ENCODE measurements at places on chromosomes 13 and 19. TPM values are rescaled to one million over a fixed set of nuclear protein-coding genes. Genes with fewer than 3 reads are reported as not detected.

SYCN gene
- total RNA-seq, result not detected

ZNF724 gene
- total RNA-seq, result 4.9 TPM

GRCh38 chr19:33453265-33453664 lies 68.3 kb downstream of the PEPD start:
- H3K4me1 ChIP-seq, result no peaks in the 10 kb centered on the region
- H3K27ac ChIP-seq, result no peak overlapping the region
- H3K4me3 ChIP-seq, result no peak overlapping the region
- no peaks in the 10 kb centered on the region for H3K36me3 ChIP-seq

DNA sequence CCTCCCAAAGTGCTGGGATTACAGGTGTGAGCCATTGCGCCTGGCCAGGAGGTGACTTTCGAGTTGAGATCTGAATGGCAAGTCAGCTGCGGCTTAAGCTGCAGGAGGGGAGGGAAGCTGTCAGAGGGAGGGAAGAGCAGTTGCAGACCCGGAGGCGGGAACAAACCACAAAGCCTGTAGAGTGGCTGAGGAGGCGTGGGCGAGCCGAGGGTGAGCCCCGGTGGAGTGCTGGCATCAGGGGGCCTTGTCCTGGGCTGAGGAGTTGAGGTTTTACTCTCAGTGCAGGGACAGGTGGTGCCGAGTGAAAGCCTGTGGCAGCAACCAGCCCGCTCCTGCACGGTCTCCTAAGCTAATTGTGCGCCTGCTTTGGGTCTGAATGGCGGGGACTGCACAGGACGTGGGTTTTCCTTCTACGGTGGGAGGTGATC lies 24.2 kb downstream of the PPP1R37 start:
- H3K27me3 ChIP-seq, result no peaks in the 10 kb centered on the region
- DNase-seq, result no peak
- H3K4me1 ChIP-seq, result peaks cover 73% of the 10 kb centered on the region
- no peaks in the 10 kb centered on the region for H3K36me3 ChIP-seq

- no peak overlapping the region for H3K27ac ChIP-seq
- no peak overlapping the region for H3K4me3 ChIP-seq
- DNase-seq, result no peak
- H3K4me1 ChIP-seq, result peaks cover 4% of the 10 kb centered on the region
- no peaks in the 10 kb centered on the region for H3K36me3 ChIP-seq
Measured at GRCh38 chr13:26026211-26026610, 25.6 kb downstream of the SHISA2 start.

GRCh38 chr13:23235994-23236393 lies 55.2 kb downstream of the SGCG start:
- DNase-seq, result no peak
- no peak overlapping the region for H3K27ac ChIP-seq
- no peaks in the 10 kb centered on the region for H3K27me3 ChIP-seq

- H3K27me3 ChIP-seq, result no peaks in the 10 kb centered on the region
- H3K36me3 ChIP-seq, result no peaks in the 10 kb centered on the region
- no peak overlapping the region for H3K4me3 ChIP-seq
- H3K27ac ChIP-seq, result no peak overlapping the region
- DNase-seq, result no peak
Measured at GRCh38 chr13:54852831-54853230, 1824.2 kb downstream of the OLFM4 start.

DNA sequence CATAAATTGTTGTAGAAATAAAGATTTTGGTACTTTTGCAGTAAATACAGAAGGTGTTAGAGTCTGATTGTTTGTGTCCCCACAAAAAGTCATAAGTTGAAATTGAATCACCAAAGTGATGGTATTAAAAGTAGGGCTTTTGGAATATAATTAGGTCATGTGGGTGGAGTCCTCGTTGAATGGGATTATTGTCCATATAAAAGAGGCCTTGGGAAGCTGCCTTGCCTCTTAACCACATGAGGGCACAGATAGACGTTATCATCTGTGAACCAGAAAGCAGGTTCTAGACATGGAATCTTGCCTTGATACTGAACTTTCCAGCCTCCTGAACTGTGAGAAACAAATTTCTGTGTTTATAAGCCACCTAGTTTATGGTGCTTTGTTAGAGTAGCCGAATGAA lies 186.8 kb downstream of the PRR20E start:
- no peak for DNase-seq
- no peaks in the 10 kb centered on the region for H3K36me3 ChIP-seq
- no peak overlapping the region for H3K4me3 ChIP-seq
- no peaks in the 10 kb centered on the region for H3K27me3 ChIP-seq

DNA sequence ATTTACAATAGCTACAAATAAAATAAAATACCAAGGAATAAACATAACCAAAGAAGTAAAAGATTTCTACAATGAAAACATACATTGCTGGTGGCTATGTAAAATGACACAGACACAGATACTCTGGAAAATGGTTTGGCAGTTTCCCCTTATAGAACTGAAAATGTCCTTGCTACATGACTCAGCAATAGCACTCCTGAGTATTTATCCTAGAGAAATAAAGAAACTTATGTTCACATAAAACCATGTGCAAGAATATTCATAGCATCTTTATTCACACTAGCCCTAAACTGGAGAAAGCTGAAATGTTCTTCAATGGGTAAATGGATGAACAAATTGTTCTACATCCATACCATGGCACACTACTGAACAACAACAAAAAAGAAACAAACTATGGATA lies 100.2 kb upstream of the RFC3 start:
- peaks cover under 1% of the 10 kb centered on the region for H3K4me1 ChIP-seq
- H3K4me3 ChIP-seq, result no peak overlapping the region
- no peaks in the 10 kb centered on the region for H3K27me3 ChIP-seq
